ENCODE measurements at places on chromosomes 4 and X. TPM values are rescaled to one million over a fixed set of nuclear protein-coding genes. Genes with fewer than 3 reads are reported as not detected.

- no peak for DNase-seq
Measured at GRCh38 chrX:152937236-152937635, 39.4 kb downstream of the ZNF185 start.

TCEAL7 gene
- 379 TPM for polyA plus RNA-seq

ENPP6 gene
- 15.2 TPM for polyA plus RNA-seq

DNA sequence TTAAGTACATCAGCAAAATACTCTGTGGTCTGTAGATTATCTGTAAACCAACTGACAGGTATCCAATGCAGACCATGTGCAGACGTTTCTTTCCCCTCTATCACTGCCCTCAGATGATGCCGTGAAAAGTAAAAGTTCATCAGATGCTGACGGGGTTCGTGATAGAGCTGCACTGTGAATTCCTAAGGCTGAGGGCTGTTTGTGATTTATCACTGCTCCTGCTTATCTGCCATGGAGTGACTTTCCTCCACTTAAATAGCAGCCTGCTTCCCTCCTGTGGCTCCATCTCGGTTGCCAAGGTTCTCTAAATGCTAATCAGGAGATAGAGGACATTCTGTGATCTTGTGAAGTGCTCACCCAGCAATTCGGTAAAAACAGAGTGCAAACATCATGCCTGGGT is 89.3 kb upstream of the SRD5A3 start:
- no peak for DNase-seq

DNA sequence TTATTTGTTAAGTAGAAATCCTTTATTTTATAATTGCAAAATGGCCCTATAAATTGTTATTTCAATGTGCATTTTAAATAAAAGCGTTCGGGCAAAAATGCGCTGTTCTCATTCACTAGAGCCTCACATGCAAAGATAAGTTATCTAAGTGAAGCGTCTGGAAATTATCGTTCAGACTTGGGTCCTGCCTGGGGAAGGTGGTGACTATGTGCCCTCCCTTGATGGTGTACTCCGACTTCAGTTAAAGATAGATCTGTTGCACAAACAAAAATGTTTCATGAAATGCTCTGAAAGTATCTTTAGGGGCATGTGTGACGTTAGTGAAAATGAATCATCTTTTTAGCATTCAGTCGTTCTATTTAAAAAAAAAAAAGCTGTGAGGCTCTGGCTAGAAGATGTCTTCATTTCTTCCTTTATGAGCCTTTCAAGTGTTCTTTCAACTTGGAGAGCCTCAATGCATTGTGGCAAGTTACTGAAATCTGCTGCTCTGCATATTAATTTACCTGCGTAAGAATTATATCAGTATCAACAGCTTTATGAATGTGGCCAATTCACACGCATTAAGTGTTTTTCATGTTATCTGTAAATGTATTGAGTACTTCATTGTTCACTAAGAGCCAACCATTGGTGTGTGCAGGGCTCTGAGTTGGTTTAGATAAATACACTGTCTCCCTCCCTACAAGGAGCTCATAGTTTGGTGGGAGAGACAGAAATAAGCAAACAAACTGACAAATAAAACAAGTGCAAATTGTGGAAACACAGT is 83.0 kb downstream of the AFF1 start:
- DNase-seq = no peak

NWD2 gene
- 0.06 TPM for polyA plus RNA-seq

DNA sequence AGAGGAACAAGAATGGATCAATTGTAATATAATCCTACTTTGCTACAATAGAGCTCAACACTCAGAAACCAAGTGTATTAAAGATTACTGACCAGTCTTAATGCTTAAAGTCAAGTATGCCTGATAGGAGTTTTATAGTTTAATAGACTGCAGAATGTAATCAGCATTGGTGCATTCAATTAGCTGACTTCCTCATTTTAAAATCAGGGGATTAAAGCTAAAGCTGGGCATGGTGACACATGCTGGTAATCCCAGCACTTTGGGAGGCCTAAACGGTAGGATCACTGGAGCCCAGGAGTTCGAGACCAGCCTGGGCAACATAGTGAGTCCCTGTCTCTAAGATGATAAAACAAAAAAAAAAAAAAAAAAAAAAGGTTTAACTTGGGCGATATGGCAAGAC is 10.8 kb downstream of the HNRNPDL start:
- DNase-seq = no peak

DNA sequence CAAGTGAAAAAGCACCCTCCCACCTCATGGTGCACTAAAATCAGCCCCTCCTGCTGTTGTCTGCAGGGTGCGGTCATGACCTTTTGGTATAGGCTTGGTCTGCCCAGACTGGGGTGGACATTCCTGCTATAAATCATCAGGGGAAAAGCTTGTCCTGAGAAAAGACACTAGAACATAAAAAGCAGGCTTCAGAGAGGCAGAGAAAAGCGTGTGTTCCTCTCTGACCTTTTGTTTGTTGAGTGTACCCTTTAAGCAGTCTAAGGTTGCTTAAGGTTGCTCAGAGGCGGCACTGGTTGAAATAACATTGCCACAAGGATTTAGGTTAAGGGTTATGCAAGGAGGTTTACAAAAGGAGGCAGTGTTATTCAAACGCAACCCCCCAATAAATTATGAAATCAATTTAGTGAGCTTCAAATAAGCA is 43.5 kb downstream of the CCDC158 start:
- DNase-seq = no peak

P2RY4 gene
- 0.24 TPM for polyA plus RNA-seq

Data from muscle of back (tissue), 13 donors.